Lower lobe of right lung (tissue), 2 donors: ENCODE measurements at places on chromosomes 1 and 21. TPM values are rescaled to one million over a fixed set of nuclear protein-coding genes. Genes with fewer than 3 reads are reported as not detected.

DNA sequence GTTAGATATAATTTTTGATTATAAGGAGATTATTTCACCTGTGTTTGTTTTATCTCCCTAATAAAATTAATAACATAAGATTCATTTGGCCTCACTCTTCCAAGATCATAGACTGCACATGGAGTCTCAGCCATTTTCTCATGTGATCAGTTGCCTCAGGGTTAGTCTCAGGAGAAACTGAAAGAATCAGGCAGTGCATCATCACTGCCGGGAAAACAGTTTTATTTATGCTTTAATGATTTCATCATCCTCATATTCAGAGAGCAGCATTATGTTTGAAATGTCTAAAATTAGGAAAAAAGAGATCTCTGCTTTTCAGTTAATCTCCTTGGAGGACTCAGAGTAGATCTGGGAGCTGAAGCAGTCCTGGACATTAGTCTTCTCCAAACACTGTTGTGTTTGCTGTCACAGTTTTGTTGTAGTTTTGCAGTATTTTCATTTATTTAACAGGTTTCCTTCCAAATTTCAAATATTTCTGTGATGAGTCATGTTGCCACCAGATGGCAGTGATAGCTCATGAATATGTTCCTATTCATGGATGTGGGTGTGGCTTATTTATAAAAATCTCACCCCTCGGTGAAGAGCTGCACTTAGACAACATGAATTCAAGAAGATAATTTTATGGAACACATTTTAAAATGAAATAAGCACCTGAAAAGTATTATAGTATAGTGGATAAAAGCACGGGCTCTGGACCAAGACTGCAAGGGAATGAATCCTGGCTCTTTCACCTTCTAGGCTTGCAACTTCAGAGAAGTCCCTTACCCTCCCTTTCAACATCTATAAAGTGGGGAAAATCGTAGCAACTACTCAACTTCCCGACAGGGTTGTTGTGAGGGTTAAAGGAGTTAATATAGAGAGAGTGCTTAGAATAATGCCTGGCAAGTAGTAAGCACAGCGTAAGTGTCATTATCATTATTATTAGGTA, 31.2 kb downstream of the CHD1L start:
- DNase-seq = no peak

DNA sequence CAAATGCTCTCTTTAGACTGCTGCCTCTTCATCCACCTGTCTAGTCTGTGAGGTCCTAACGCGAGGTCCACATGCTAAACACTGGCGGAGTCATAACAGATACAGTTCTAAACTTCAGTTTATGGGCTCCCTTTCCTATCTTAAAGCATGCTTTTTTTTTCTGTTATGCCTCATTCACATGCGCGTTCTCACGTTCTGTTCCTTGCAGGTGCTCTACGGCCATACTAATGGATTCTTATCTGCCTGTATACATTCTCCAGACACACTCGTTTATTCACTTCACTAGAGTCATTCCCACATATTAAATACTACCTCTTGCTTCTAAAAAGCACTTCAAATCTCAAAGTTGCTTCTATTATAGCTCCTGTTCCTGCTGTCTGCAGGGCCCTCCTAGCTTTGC, 38.7 kb downstream of the PHC2 start:
- DNase-seq = no peak

- DNase-seq = no peak
These were observed 61.8 kb upstream of the IFNLR1 start for GRCh38 chr1:24248859-24249258.

Gene FCRL2
- total RNA-seq = 1.3 TPM

Gene TTC22
- total RNA-seq = 8.4 TPM

Gene LHX8
- not detected for total RNA-seq

GRCh38 chr1:164689672-164690511, 130.9 kb downstream of the PBX1 start:
- no peak for DNase-seq

Gene RGS18
- 13.0 TPM for total RNA-seq

DNA sequence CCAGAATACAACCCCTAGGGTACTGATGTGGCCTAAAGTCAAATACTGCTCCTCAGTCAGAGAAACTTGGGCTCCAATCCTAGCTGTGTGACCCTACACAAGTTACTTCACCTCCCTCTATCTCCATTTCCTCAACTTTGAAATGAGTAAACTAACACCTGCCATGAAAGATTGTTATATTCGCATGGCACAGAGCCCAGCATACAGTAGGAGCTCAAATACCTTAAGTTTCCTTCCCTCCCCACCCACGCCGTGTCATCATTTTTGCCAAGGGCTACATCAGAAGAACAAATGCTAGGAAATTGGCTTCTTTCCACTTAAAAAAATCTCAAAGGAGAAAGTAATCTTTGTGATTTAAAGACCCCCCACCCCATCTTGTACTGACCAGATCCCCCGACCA, 22.2 kb upstream of the ZNF362 start:
- DNase-seq = no peak

Gene SPRR4
- total RNA-seq = not detected

Gene CORT
- not detected for total RNA-seq
